ENCODE measurements at places on chromosomes 2 and 18.

GRCh38 chr2:12083081-12083581 lies 336.7 kb downstream of the LPIN1 start:
- no peak for DNase-seq

GRCh38 chr2:46601328-46601963 lies 122.1 kb downstream of the TMEM247 start:
- peak; percentile 5 for DNase-seq

GRCh38 chr2:51025906-51026555 lies 5.9 kb downstream of the NRXN1 start:
- no peak for DNase-seq

DNA sequence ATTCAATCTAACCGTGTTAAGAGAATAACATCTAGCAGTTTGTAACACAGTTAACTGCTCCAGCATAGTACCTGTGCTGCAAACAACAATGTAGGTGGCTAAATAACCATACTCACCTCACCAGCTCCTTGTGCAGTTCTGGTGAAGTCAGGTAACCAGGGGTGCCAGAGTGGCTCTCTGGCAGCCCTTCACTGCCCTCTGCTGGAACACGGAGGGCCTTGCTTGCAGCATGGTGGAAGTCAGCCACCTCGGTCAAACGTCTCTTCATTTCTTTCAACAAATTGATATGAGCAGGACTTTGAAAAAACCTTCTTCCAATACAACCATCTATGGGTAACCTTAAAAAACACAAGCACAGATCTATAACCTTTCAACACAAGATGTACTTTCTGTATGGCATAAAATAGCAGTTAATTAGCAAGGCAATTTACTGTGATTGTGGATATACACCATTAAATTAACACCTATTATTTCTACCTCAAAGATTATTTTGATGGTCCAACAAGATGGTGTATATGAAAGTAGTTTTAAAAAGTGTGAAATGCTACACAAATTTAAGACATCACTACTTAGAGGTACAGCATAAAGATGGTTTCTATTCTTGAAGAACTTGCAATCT lies 56.6 kb downstream of the EPG5 start:
- peak; percentile 63 for DNase-seq

Data from AG08396 (cell line).